Frontal cortex (tissue), 4 donors: ENCODE measurements at places on chromosomes 16 and 17.

GRCh38 chr17:34283571-34283970 lies 2.0 kb upstream of the CCL11 start:
- DNase-seq: no peak

DNA sequence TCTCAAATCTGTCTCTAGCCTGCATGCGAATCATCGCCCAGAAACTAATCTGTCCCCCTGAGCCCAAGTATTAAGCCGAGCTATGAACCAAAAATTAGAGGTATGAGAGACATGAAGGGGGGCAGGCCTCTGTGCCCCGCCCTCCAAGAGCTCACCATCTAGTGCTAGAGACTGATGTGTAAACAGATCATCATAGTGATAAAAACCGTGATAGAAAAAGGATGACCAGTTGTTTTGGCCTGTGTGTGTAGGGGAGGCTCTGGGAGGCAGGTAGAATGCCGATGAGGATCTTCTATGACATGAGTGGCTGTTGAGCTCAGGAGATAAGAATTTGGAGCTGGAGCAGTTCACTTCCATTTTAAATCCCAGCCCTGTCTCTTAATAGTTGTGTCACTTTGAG lies 89.1 kb upstream of the TBX2 start:
- DNase-seq: no peak

GRCh38 chr17:9855036-9855435 lies 29.3 kb downstream of the GLP2R start:
- DNase-seq: no peak

- no peak for DNase-seq
Measured at GRCh38 chr16:56793492-56793891, 63.6 kb downstream of the NUP93 start.

GRCh38 chr17:18185832-18186626 lies 2.4 kb downstream of the ALKBH5 start:
- DNase-seq: no peak

GRCh38 chr17:81240761-81241160 lies 1.6 kb downstream of the NDUFAF8 start:
- DNase-seq: no peak
